Dermis blood vessel endothelial cell (primary cell): ENCODE measurements at places on chromosomes 3 and 15.

- no peak for DNase-seq
These were observed 130.9 kb downstream of the LRRK1 start for GRCh38 chr15:101049856-101050622.

GRCh38 chr3:146621723-146622122 is 16.6 kb upstream of the PLSCR5 start:
- no peak for DNase-seq

DNA sequence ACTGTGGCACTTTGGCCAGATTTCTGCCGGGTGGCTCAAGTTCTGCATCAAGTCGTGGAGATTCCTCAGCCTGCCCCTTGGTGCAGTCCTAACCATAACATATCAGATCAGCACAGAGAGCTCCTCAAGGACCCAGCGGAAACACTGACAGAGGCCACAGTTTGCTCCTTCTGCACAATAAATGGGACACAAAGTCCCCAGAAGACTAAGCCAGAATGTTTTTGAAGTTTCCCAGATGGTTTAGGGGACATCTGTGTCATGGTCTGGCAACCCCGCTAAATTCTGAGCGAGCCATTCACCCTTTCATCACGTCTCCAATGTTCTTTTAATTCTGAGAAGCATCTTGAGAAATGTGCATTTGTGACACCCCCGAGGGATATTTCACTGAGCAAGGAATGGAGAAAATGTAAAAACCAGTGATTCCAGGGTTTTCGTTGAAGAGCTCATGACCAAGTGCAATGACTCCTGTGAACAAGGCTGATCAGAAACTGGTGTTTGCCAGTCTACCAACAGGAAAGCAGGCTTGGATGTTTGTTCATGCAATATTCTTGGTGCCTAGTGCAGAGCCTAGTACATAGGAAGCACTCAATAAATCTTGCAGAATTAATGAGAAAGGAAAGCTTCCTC is 64.8 kb upstream of the LMCD1 start:
- no peak for DNase-seq

- no peak for DNase-seq
These were observed 1.3 kb upstream of the PRKAR2A start for GRCh38 chr3:48848816-48849515.

GRCh38 chr15:83695246-83695645 is 41.3 kb downstream of the ADAMTSL3 start:
- no peak for DNase-seq
